NCI-H345 (cell line): ENCODE measurements at places on chromosomes 7 and 10.

GRCh38 chr10:57925045-57925444 is 342.6 kb downstream of the IPMK start:
- DNase-seq = no peak

- DNase-seq = no peak
Measured at GRCh38 chr7:122602800-122603199, 96.1 kb downstream of the RNF133 start.

DNA sequence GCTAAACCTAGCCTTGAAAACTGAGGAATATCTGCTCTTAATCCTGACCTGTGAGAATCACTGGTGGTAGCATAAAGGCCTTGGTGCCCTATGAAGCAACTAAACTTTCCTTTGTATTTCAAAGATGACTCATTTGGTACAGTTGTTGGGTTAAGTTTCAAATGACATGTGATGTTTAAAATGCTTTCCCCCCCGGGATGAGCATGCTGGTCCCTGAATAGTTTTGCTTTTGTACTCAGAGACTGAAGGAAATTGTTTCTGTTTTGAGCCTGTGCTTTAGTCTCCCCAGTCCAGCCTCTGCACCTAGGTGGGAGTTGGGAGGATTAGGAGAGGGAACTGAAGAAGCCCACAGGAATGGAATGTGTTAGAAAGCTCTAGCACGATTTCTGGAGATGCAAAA is 258.9 kb upstream of the NPY start:
- no peak for DNase-seq

GRCh38 chr10:128257428-128257827 is 131.2 kb upstream of the MKI67 start:
- DNase-seq = no peak

- DNase-seq = no peak
Measured at GRCh38 chr10:4902571-4903011, 60.6 kb upstream of the AKR1C1 start.

DNA sequence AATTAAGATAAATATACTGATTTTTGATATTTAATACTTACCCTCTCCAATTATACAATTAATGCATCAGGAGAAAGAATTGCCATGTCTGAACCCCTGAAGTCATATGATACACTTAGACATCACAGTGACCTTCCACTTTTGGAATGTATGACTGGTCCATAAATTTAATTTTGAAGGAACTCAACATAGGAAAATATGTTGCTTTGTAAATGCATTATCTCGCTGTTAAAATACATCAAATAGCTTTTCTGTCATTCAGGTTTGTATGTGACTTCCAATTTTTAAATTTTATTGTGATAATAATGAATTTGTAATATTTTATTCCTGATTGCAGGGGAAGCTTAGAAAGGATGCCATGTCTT is 631.9 kb upstream of the ANKRD30A start:
- no peak for DNase-seq

DNA sequence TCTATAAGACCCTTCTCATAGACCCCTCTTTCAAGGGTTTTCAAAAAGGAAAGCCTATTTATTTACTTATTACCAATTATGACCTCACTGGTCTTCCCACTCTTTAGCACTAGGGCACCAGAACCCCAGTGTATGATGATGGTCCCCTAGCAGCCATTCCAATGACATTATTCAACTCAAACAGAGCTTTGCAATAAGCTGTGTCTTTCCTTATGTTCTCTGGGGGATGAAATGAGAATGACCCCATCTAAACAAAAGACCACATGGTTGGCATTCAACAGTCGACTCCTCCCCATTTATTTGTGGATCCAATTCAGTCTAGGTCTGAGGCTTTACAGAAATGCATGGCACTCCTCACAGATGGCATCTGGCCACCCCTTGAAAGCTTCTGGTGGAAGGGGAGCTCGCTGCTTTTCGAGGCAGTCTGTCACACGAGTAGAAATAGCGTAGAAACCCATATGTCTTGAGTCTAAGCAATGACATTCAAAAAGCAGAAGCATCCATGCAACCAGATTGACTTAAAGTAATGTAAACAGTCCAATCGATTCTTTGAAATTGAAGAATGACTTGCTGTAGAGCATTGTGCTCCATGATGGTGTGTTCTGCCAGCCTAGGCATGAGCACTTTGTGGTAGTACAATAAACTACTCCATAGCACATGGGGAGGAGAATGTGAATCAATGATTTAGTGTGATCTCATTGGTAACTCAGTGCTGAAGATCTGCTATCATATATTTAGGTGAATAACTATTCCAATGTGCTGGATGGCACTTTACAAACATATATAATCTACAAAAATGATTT is 29.8 kb downstream of the NRP1 start:
- no peak for DNase-seq

- no peak for DNase-seq
Measured at GRCh38 chr10:30093303-30093950, 34.0 kb upstream of the JCAD start.

GRCh38 chr10:132449051-132449810 is 52.2 kb downstream of the PWWP2B start:
- no peak for DNase-seq

GRCh38 chr10:103871006-103871405 is 15.6 kb upstream of the SH3PXD2A start:
- no peak for DNase-seq

- peak; percentile 33 for DNase-seq
Measured at GRCh38 chr10:69644658-69645295, 14.7 kb downstream of the FAM241B start.

GRCh38 chr10:92699193-92699517 is 9.4 kb downstream of the HHEX start:
- no peak for DNase-seq

DNA sequence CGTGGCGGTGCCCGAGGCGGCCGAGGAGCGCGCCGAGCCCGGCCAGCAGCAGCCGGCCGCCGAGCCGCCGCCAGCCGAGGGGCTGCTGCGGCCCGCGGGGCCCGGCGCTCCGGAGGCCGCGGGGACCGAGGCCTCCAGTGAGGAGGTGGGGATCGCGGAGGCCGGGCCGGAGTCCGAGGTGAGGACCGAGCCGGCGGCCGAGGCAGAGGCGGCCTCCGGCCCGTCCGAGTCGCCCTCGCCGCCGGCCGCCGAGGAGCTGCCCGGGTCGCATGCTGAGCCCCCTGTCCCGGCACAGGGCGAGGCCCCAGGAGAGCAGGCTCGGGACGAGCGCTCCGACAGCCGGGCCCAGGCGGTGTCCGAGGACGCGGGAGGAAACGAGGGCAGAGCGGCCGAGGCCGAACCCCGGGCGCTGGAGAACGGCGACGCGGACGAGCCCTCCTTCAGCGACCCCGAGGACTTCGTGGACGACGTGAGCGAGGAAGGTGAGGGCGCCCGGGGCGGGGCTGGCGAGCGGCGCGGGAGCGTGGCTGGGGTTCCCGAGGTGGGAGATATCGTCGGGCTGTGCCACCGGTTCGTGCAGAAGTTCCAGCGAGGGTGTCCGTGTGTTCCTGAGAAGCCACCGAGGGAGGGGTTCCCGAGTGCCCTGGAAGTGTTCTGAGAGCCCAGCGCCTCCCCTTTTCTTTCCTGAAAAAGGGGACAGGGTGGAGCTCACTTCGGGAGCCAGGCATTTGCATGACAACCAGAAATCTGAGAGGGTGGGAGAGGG is 495 bp downstream of the EIF3B start:
- DNase-seq = no peak

- no peak for DNase-seq
Measured at GRCh38 chr7:3087243-3087755, 43.6 kb upstream of the CARD11 start.

GRCh38 chr7:4871056-4871680 is 9.3 kb upstream of the PAPOLB start:
- no peak for DNase-seq

GRCh38 chr7:12623885-12624498 is 53.5 kb downstream of the SCIN start:
- DNase-seq = peak; percentile 42

GRCh38 chr7:76201732-76202665 is at the start of gene SRRM3:
Gene SRRM3 (plus strand): TSS chr7:76201896. CDS start chr7:76235067, 33,171 bp downstream.
- DNase-seq = peak; percentile 85

- peak; percentile 83 for DNase-seq
Measured at GRCh38 chr7:79529214-79529880, 75.9 kb upstream of the MAGI2 start.

- no peak for DNase-seq
Measured at GRCh38 chr10:114694062-114694461, 36.0 kb upstream of the ABLIM1 start.

DNA sequence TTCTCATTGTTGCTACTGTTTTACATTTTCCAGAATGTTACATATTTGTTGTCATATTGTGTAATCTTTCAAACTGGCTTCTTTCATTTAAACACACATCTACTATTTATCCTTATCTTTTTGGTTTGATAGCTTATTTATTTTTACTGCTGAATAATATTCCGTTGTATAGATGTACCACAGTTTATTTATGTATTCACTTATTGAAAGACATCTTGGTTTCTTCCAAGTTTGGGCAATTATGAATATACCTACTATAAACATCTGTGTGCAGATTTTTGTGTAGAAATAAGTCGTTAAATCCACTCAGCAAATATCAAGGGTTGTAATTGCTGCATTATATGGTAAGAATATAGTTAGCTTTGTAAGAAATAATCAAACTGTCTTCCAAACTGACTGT is 669.2 kb downstream of the TNS3 start:
- no peak for DNase-seq

GRCh38 chr10:1672001-1672781 is 65.1 kb downstream of the ADARB2 start:
- DNase-seq = no peak

- no peak for DNase-seq
Measured at GRCh38 chr10:72557362-72557761, 68.5 kb downstream of the MICU1 start.

GRCh38 chr10:104052431-104052830 is 33.2 kb downstream of the COL17A1 start:
- DNase-seq = no peak
